Hypothalamus (tissue), 51 donors: ENCODE measurements at places on chromosomes 3 and 15.

GRCh38 chr3:162007722-162008121 is 511.1 kb downstream of the OTOL1 start:
- no peak for DNase-seq

DNA sequence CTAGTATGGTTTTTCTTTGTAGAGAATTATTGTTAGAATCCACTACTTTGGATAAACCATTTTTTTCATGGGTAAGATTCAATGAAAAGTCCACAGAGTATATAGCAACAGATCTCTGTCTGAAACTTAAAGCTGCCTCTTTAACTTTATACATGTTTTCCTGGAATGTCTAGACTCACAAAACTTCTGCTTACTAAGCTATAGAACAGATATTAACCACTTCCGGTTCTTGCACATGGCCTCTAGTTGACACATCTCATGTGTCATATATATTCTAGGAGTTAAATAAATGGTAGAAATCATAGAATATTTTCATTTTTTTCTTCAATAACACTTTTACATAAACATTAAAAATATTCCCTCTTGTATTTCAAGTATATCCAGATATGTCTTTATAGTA is 1693.9 kb downstream of the SI start:
- DNase-seq: no peak

DNA sequence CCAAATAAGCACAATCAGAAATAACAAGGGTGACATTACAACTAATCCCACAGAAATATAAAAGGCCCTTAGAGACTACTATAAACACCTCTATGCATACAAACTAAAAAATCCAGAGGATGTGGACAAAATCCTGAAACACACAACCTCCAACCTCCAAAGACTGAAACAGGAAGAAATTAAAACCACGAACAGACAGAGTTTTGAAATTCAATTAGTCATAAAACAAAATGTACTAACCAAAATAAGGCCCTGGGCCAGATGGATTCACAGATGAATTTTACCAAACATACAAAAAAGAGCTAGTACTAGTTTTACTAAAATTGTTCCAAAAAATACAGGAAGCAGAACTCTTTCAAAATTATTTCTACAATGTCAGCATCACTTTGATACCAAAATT is 1043.6 kb downstream of the DIPK2A start:
- no peak for DNase-seq

DNA sequence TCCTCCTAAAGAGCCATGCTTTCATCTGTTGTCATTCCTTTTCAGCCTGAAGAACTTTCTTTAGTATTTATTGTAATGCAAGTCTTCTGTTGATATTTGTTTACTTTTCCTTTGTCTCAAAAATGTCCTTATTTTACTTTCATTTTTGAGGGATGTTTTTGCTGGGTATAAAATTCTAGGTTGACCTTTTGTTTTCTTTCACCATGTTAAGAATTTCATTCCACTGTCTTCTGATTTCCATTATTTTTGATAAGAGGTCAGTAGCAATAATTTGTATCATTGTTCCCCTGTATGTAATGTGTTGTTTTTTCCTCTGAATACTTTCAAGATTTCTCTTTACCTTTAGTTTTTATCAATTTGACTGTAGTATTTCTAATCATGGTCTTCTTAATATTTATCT is 91.1 kb downstream of the RSRC1 start:
- no peak for DNase-seq

GRCh38 chr3:186021673-186022362 is 84.0 kb upstream of the TRA2B start:
- no peak for DNase-seq

DNA sequence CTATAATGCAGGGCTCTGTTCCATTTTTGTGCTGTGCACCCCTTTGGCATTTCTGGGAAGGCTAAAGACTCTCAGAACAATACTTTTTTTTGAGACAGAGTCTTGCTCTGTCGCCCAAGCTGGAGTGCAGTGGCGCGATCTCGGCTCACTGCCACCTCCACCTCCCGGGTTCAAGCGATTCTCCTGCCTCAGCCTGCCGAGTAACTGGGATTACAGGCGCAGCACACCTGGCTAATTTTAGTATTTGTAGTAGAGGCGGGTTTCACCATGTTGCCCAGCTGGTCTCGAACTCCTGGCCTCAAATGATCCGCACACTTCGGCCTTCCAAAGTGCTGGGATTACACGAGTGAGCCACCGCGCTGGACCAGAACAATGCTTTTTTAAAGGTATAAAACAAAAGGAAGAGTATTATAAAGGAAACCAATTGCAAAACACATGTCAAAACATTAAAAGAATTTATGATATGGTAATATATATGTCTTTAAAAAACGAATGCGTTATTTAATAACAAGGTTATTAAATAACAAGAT is 999 bp downstream of the SQOR start:
- no peak for DNase-seq

DNA sequence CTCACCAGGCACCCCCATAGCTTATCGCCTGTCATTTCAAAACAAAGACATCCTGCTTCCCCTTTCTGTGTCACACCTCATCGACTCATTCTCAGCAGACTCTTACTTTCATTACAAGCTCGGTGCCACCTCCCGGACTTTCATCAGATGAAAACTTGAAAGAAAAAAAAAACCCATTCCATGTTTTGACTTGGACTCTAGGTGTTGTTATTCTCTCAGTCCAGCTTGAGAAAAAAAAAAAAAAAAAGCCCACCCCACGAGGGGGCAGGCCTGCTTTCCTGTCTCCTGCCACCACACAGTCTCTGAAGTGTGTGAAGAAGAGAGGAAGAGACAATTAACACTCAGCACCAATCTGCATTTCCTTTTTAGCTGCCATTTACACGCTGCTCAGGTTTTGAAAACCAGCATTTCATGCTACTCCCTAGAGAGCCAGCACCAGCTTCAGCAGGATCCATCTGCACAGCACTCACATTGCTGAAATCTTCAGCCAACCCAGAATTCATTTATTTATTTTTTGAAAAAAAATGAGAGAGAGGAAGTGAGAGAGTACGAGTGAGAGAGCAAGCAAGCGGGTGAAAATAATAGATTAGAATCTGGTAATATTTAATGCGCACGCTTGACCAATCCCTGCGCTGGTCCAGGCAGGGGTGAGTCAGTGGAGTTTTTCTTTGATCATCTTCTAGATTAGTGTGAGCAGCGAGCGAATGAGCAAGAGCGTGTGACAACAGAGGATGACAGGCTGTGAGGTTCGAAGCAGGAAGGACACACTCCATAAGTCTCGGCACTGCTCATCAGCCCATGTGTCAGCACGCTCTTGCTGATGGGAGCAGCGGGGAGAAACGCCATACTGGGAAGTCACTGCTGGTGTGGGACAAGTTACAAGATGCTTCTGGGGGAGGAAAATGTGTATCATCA is 23.5 kb downstream of the ZNF80 start:
- DNase-seq: no peak

DNA sequence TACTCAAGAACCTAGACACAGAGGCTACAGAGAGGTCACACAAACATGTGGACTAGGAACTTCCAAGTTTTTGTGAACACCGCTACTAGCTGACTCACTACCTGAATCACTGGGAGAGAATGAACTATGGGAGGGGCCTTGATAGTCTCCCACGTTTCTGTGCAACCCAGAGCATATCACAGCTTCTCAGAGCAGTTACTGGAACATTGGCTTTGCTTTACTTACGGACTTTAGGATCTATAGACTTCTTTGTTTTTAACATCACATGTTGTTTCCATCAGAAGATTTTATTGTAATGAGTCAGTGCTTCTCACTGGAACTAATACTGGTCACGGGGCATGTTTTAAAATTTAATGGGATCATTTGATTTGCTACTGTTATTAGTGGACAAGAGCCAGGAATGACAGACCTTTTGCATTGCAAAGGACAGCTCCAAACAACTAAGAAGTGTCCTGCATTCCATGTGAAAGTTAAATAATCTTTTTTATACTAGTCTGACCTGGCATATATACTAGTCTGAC is 35.6 kb downstream of the RTP4 start:
- no peak for DNase-seq
